ENCODE measurements at places on chromosomes 3 and 15.

DNA sequence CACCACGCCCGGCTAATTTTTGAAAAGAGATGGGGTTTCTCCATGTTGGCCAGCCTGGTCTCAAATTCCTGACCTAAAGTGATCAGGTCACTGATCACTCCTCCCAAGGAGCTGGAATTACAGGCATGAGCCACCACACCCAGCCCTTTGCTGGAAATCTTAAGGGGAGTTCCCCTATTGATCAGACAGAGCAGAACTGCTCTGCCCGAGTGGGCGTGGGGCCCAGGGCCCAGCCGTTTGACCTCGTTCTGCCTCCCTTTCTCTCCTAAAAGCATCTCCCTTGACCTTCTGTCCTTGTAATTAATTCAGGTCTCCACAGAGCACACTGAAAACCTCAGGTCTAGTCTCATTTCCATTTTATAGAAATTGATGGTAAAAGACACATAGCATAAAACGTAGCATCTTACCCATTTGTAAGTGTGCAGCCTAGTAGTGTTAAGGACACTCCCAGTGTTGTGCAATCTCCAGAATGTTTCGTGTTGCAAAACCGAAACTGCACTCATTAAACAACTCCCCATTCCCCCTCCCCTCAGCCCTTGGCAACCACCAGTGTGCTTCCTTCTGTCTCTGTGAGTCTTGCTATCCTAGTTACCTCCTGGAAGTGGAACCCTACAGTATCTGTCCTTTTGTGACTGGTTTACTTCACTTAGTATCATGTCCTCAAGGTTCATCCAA lies 89.3 kb downstream of the SLCO3A1 start:
- DNase-seq: no peak

DNA sequence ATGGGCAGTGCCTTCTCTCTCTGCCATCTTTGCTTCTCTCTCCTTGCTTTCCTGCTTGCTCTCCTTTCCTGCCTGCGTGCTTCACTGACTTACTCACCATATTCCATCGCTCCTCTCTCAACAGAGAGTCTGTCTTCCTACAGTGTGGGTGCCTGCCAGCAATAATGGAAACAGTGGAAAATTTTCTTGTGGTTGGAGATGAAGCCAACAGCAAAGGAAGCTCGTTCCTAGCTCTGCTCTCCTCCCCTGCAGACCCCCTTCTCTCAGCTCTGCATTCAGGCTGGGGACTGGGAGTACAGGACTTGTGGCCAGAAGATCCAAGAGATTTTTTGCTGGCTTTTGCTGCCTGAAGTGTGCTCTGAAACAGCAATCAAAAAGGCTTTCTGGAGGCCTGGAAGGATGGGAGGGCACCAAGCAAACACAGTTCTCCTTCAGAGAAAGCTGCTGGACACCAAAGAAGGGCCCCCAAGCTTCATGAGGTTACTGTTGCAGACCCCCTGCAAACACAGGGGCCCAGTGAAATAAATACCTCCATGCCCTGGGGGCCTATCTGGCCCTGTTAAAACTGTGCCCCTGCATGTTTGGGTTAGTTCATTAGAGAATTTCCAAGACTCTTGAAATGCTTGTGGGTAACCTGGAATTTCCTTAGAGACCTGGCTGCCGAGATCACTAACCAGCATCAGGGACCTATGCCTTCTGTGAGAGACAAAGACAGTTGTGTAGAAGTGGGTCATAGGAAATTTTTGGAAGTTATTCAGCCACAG lies 149.9 kb upstream of the RASGRP1 start:
- DNase-seq: peak; percentile 20

DNA sequence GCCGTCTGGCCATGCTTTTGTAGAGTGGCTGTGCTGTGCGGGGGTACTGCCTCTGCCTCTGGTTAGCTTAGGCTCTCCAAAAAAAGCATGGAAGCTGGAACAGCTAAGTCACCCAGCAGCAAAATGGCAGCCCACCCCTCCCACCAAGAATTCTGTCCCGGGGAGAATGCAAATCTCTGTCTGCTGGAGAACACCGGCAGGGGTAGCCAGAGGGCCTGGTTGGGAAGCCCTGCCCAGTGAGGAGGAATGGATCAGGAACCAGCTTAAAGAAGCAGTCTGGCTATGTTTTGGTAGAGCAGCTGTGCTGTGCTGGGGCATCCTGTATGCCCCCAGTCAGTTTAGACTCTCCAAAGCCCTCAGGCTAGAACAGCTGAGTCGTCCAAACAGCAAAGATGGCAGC lies 56.2 kb upstream of the PTPRG start:
- DNase-seq: no peak

DNA sequence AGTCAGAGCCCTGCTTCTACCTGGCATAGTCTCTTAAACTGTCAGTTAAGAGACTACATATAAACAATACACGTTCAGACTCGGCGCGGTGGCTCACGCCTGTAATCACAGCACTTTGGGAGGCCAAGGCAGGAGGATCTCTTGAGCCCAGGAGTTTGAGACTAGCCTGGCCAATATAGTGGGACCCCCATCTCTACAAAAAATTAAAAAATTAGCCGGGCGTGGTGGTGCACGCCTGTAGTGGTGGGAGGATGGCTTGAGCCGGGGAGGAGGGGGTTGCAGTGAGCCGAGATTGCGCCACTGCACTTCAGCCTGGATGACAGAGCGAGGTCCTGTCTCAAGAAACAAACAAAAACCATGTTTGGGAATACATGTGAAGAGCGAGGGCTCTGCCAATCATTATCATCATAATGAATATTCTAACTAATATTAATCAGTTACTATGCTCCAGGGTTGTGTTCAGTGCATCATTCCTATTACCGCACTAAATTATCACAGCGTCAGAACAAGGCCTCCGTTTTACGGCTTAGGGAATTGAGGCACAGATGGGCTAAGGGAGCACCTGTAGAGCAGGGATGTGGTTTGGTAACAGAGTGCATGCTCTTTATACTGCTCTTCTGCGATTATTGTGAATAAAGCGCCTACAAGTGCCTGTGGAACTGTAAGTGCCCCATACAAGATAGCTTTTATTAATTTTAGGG lies 844 bp upstream of the UQCC5 start:
- DNase-seq: no peak

GRCh38 chr3:127671523-127672428 lies 976 bp upstream of the ABTB1 start:
- no peak for DNase-seq

DNA sequence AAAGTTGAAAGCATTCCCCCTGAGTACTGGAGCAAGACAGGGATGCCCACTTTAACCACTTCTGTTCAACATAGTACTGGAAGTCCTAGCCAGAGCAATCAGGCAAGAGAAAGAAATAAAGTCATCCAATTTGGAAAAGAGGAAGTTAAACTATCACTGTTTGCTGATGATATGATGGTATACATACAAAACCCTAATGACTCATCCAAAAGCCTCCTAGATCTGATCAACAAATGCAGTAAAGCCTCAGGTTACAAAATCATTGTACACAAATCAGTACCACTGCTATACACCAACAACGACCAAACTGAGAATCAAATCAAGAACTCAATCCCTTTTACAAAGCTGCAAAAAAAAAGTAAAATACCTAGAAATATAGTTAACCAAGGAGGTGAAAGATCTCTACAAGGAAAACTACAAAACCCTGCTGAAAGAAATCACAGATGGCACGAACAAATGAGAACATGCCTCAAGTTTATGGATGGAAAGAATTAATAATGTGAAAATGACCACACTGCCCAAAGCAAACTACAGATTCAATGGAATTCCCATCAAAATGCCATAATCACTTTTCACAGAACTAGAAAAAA lies 40.3 kb downstream of the RPL39L start:
- no peak for DNase-seq

GRCh38 chr3:106068795-106069194 lies 200.0 kb upstream of the CBLB start:
- no peak for DNase-seq

DNA sequence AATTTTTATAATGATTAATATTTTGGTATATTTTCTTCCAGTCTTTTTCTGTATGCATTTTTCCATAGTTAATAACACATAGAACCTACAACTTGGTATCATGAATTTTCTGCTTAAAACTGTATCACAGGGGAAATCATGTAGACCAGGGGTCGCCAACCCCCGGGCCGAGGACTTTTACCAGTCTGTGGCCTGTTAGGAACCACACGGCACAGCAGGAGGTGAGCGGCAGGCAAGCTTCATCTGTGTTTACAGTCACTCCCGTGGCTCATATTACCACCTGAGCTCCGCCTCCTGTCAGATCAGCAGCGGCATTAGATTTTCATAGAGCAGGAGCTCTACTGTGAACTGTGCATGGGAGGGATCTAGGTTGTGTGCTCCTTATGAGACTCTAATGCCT lies 54.7 kb downstream of the RPL22L1 start:
- DNase-seq: no peak

GRCh38 chr3:101779822-101780381 lies 891 bp downstream of the NXPE3 start:
- no peak for DNase-seq

DNA sequence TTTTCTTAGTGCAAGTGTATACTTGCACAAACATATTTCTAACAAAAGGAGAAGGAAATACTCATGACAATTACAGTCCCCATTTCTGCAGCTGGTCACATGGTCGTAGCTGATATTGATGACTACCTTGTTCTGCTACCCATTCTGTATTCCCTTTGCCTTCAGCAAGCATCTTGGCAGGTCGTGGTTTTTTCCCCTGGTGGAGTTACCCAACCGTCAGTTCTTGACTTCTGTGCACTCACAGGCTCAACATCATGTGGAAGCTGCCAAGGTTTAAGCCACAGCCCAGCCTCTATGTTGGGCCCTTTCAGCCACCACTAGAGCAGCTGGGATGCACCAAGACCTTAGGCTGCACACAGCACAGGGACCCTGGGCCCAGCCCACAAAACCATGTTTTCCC lies 56.1 kb downstream of the VGLL3 start:
- no peak for DNase-seq

Data from pulmonary artery endothelial cell (primary cell).